Smooth muscle cell of bladder (primary cell): ENCODE measurements at places on chromosomes 1 and 21. TPM values are rescaled to one million over a fixed set of nuclear protein-coding genes. Genes with fewer than 3 reads are reported as not detected.

FGGY gene
- total RNA-seq = 23.9 and 37.7 TPM in 2 replicates

AK5 gene
- total RNA-seq = 14.0 and 16.9 TPM in 2 replicates

KCNK2 gene
- total RNA-seq = 3.1 and 11.9 TPM in 2 replicates

TMEM82 gene
- total RNA-seq = not detected in 2 replicates

RAB4A gene
- total RNA-seq = 20.6 and 28.8 TPM in 2 replicates

PPFIA4 gene
- 5.3 and 35.9 TPM in 2 replicates for total RNA-seq

SSX2IP gene
- total RNA-seq = 18.1 and 25.3 TPM in 2 replicates

OLIG2 gene
- not detected in 2 replicates for total RNA-seq

SLC6A17 gene
- under 0.01 and 0.09 TPM in 2 replicates for total RNA-seq

CRP gene
- not detected in 2 replicates for total RNA-seq

S100A9 gene
- 0.28 and 0.83 TPM in 2 replicates for total RNA-seq

C1orf94 gene
- total RNA-seq = not detected in 2 replicates

CD1D gene
- 5.3 and 8.0 TPM in 2 replicates for total RNA-seq

ANKRD65 gene
- 0.28 and 0.46 TPM in 2 replicates for total RNA-seq

CYP4A11 gene
- not detected in 2 replicates for total RNA-seq

SYTL1 gene
- 0.14 and 0.18 TPM in 2 replicates for total RNA-seq

NBPF3 gene
- total RNA-seq = 30.0 and 115 TPM in 2 replicates

KIF14 gene
- 1.2 and 1.3 TPM in 2 replicates for total RNA-seq

ARHGEF11 gene
- 29.6 and 34.9 TPM in 2 replicates for total RNA-seq

CASQ2 gene
- total RNA-seq = under 0.01 TPM in 2 replicates

LRRC7 gene
- total RNA-seq = under 0.01 TPM in 2 replicates

FHAD1 gene
- 0.83 and 1.1 TPM in 2 replicates for total RNA-seq

C1orf74 gene
- 2.0 and 2.3 TPM in 2 replicates for total RNA-seq

MEX3A gene
- total RNA-seq = 1.3 and 1.6 TPM in 2 replicates

FAAP20 gene
- 18.3 and 19.1 TPM in 2 replicates for total RNA-seq

SPAG17 gene
- under 0.01 and 0.37 TPM in 2 replicates for total RNA-seq

DDR2 gene
- 131 and 155 TPM in 2 replicates for total RNA-seq

NDUFS2 gene
- total RNA-seq = 157 and 173 TPM in 2 replicates

LCE1D gene
- total RNA-seq = not detected in 2 replicates

RBM11 gene
- not detected in 2 replicates for total RNA-seq

CFHR4 gene
- under 0.01 TPM in 1 of 2 replicates, not detected in the other for total RNA-seq

TSPAN1 gene
- 0.14 and 0.46 TPM in 2 replicates for total RNA-seq

XKR8 gene
- total RNA-seq = 2.8 and 3.3 TPM in 2 replicates

KCNJ15 gene
- total RNA-seq = 1.1 and 3.7 TPM in 2 replicates

BTBD19 gene
- 4.3 and 8.3 TPM in 2 replicates for total RNA-seq

SLC26A9 gene
- not detected in 2 replicates for total RNA-seq

AKNAD1 gene
- not detected in 2 replicates for total RNA-seq

KRTAP19-1 gene
- not detected in 2 replicates for total RNA-seq
